ENCODE measurements at places on chromosomes 6 and 20.

DNA sequence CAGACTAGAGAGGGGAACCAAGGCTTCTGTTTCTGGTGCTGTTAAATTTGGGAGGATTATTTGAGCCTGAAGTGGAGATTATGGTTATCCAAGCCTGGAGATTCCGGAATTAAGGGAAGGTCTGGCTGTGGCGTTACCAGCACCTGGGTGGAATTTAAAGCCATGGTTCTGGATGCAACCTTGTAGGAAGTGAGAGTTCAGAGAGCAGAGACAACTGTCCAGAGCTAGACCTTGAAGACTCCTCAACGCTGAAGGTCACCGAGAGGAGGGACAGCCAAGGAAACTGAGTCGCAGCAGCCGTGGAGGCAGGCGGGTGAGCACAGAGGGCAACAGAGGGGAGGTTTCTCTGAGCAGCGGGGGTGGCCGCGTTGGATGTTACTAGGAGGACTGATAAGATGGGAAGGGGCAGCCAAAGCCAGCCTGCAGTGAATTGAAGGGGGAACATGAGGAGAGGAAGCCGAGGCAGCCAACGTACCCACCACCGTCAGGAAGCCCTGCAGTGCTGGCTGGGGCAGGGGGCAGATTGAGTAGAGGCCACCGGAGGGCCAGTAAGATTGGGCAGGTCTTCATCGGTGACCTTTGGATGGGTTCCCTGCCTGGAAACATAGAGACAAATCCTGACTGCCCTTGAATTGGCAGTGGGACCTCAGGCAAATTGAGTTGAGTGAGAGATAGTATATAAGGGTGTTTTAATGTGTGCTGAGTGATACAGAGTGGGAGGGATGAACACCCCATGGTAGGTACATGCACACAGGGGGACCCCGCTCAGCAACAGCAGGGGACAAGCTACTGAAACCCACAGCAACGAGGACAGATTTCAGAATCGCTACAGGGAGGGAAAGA is 90.3 kb downstream of the SNX5 start:
- no peak for DNase-seq

DNA sequence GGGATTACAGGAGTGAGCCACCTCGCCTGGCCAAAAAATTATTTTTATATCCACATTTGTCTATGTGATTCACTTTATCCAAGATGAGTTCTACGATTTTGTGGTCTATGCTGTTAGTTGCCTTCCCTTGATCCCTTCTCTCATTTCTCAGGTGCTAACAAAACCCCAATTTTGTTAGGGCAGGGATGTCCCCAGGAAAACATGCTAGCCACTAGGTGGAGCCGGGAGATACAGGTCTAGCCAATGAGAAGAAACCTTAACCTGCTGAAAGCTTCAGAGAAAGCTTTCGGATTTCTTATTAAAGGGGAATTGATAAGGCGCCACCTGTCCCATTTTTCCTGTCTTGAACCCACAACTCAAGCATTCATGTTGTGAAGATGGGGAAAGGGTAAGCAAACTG is 167.4 kb upstream of the OLIG3 start:
- DNase-seq = peak; percentile 29

- peak; percentile 57 for DNase-seq
These were observed 95.3 kb upstream of the BHLHE23 start for GRCh38 chr20:63101781-63102720.

GRCh38 chr6:37491830-37492208 is 7.9 kb downstream of the CCDC167 start:
- DNase-seq = no peak

- no peak for DNase-seq
These were observed 7.2 kb downstream of the TGM2 start for GRCh38 chr20:38157635-38158495.

- DNase-seq = no peak
These were observed 124.8 kb upstream of the NEDD9 start for GRCh38 chr6:11357285-11357684.

DNA sequence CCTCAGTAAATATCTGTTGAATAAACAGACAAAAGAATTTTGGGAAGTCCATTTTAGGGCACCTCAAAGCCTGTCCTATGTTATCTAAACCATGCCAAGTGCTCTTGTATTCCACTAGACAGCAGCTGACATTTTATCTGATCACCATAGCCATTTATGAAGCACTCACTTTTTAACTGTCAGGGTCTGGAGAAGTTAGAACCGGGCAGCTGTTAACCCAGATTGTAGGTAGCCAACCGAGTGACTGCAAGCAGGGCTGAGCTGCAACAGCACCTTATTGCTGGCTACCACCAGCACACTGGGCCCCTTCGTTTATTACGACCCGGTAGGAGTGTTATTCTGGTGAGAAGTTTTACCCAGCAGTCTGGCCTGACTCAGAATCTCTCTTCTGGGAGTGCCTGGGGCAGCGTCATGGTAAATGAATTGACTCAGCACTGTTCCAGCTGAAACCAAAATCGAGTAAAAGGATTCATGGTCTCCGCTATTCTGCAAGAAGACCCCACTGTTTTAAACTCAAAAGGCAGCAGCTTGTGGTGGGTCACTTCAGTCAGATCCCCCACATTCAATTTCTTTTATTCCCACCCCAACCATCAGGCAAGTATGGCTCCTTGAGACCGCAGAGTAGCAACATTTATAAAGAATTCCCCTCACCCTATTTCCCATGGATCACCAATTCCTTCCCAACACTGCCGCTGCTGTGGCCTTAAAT is 1.7 kb downstream of the UBE2V1 start:
- peak; percentile 72 for DNase-seq

DNA sequence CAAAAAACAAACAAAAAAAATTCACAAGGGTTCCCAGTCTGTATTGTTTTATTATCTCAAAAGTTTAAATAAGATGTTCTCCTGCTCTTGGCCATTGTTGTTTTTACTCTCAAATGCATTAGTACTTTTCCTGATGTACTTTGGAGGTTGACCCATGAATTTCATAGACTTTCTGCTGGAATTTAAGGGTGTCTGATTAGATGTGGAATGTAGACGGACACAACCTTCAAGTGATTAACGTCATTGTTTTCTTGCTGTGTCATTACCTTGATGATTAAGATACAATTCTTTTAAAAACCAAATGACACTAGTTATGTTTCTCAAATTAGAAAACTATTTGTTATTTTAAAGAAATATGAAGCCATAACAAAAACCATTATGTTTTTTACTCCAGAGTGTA is 421.4 kb upstream of the RUNX2 start:
- no peak for DNase-seq

DNA sequence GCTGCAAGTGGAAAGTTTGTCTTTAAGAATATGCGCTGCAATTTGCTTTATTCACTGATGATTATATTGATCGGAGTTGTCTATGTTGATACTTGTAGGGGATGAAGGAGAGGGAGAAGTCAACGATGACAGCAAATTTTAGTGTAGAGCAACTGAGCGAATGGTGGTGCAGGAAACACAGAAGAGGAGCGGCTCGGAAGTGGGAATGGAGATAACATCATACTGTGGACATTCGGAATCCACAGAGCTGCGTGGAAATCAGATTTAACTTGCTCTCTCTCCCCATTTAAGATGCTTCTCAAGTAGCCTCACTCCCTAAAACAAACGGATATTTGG is 722 bp upstream of the TMEM14B start:
- DNase-seq = no peak

DNA sequence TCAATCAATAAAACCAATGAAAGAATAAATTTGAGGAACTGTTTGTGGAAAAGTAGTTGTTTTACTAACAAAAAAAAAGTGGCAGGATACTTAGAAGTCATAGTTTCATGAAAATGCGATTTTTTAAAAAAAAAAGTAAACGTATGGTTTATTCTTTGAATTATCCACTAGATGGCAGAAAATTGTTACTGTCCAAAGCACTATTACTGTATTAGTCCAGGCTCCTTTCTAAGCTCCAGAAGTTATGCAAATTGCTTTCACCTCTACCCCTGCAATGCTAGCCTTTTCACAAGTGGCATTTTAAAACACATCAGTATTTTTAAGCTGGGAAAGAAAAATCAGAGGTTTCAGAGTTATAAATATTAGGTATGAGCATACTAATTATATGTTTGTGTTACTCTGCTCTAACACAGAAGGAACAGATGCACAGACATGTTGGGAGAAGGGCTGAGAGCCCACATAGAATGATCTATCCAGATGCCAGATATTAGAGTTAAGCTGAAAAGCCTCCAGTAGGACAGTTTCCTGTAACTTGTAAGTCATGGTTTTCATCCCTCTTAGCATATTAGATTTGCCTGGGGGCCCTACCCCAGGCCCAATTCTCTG is 63.9 kb downstream of the FHL5 start:
- peak; percentile 33 for DNase-seq

DNA sequence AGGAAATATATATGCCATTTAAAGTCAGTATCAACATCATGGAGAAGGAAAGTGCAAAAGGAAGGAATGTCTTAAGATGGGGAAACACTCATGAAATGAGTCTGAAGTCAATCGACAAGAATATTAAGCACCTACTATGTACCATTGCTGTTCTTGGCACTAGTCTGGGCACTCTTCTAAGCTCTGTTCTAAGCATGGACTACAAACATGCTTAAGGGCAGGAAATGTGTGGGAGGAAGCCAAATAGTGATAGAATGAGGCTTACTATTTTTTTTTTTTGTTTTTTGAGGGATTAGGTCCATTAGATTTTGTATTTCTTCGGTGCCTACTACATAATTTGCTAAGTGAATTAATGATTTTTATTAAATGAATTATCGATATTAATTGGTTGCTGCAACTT is 83.8 kb upstream of the SUPT3H start:
- DNase-seq = no peak

DNA sequence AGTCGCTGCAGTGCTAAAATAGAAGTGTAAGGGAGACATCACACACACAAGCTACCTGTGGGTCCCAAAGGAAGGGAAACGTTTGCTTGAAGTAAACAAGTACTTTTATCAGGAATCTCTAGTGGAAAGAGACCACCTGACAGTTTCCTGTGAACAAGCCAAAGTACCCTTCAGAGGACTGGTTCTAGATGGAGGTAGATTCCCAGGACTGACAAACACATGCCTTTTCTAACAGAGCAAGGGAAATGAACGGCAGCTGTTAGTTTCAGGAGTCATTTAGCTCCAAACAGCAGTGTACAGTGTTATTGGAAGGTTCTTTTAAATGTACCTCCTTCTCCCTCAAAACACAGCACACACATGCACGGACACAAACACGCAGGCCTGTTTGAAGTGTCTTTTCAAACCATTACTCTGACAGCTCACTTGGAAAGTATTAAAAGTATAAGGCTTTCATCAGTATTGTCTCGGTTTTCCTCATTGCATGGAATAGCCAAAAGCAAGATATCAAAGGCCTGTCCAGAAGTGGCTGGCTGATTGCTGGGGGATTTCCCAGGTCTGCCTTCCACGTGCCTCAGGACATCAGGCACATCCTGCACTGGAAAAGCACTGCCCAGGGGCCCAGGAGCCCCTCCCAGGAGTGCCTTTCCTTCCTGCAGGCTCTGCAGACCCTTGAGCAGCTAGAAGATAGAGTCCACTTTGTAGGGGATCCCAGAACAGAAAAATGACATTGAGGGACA is 393.2 kb upstream of the SOX4 start:
- DNase-seq = no peak

GRCh38 chr20:55977690-55978459 is 27.4 kb downstream of the CBLN4 start:
- DNase-seq = no peak

All from fibroblast of skin of back (primary cell).